ENCODE measurements at places on chromosomes 4 and X. TPM values are rescaled to one million over a fixed set of nuclear protein-coding genes. Genes with fewer than 3 reads are reported as not detected.
A peak's percentile ranks its signal among the peaks of the same experiment; 100 is the strongest.

GABRG1 gene
- polyA plus RNA-seq: not detected

DNA sequence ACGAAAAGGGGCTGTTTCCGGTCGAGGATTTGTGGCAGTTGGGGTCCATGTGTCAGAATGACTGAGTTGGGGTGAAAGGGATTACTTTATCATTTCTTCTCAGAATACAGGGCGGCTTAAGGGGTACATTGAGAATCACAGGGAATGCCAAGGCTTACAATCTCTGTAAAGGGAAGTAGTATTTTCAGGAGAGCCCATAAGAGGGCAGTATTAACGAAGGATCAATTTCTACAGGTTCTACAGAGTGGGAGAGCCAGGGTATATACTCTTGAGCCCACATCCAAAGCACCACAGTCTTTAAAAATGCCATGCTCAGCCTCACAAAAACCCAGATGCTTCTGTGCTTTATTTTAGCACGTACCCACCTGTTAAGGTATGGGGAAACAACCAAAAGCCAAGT, 67.7 kb upstream of the ZXDA start:
- no peak for DNase-seq
- no peaks in the 10 kb centered on the region for H3K36me3 ChIP-seq
- H3K4me3 ChIP-seq: no peak overlapping the region
- no peaks in the 10 kb centered on the region for H3K27me3 ChIP-seq
- H3K27ac ChIP-seq: no peak overlapping the region

DNA sequence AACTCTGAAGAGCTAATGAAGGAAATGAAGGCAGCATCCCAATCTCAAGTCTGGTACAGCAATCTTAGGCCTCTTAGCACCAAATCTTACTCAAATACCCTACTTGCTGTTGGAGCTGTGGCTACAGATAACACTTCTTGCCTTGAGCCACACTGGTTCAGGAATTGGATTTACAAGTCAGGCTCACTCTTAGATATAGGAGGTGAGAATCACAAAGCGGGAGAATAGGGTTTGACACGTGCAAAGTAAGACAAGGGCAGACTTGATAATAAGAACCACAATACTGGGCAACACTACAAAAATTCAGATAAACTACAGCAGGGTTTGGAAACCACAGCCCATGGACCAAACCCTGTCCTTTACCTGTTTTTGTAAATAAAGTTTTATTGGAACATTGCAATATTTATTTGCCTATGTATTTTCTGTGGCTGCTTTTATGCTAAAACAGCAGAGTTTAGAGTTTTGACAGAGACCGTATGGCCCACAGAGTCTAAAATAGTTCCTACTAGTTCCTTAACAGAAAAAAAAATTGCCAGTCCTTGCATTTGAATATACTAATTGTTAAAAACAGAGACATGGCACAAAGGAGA, 9.3 kb upstream of the CUL4B start:
- H3K27me3 ChIP-seq: no peaks in the 10 kb centered on the region
- H3K4me1 ChIP-seq: no peaks in the 10 kb centered on the region
- H3K27ac ChIP-seq: no peak overlapping the region
- DNase-seq: no peak
- no peak overlapping the region for H3K4me3 ChIP-seq

- peak; percentile 1 for DNase-seq
- no peaks in the 10 kb centered on the region for H3K27me3 ChIP-seq
- no peaks in the 10 kb centered on the region for H3K4me1 ChIP-seq
- H3K4me3 ChIP-seq: no peak overlapping the region
Measured at GRCh38 chrX:14697451-14697850, 168.1 kb downstream of the GLRA2 start.

DNA sequence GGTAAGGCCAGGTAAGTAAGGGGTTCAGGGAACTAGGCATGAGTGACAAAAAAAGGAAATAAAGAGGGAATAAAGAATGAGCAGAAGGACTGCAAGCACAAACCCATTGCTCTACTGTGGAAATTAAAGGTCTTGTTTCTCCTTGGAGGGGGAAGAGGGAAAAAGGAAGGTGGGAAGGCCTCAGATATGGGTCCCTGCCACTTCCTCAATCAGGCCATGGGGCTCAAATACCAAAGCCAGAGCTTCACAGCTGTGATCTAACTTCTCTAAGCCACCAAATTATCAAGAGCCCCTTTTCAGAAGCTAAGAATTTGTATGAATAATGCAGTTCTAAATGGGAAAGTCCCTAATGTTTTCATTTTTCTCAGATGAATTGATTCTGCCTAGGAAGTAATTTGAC, 4.7 kb downstream of the USP51 start:
- no peak for DNase-seq
- no peaks in the 10 kb centered on the region for H3K27me3 ChIP-seq
- H3K27ac ChIP-seq: no peak overlapping the region
- no peaks in the 10 kb centered on the region for H3K36me3 ChIP-seq
- peaks cover 5% of the 10 kb centered on the region for H3K4me1 ChIP-seq

DNA sequence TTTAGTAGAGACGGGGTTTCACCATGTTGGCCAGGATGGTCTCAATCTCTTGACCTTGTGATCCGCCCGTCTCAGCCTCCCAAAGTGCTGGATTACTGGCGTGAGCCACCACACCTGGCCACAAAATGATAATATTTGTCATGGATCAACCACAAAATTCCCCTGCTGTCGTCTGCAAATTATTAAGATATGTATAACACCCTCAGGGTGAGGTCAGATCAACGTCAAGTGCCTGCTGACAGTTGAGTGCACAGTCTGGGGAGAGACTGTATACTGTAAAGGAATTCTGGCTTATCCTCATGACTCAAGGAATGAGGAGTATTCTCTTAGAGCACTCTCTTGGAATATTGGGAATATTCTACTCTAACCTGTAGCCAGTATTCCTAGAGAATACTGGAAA, 11.2 kb downstream of the EPGN start:
- DNase-seq: no peak
- H3K27me3 ChIP-seq: no peaks in the 10 kb centered on the region
- no peaks in the 10 kb centered on the region for H3K36me3 ChIP-seq
- no peak overlapping the region for H3K4me3 ChIP-seq
- peaks cover 4% of the 10 kb centered on the region for H3K4me1 ChIP-seq
- no peak overlapping the region for H3K27ac ChIP-seq

- no peak overlapping the region for H3K4me3 ChIP-seq
- H3K27me3 ChIP-seq: no peaks in the 10 kb centered on the region
- H3K36me3 ChIP-seq: no peaks in the 10 kb centered on the region
Measured at GRCh38 chr4:30269850-30270249, 450.3 kb upstream of the PCDH7 start.

Data from CD14-positive monocyte (primary cell).